Stimulated activated CD4-positive, alpha-beta T cell treated with anti-CD3 and anti-CD28 coated beads, Interleukin-1b, Interleukin-23, amount 100 ng/mL, for 4 hours (primary cell): ENCODE measurements at places on chromosomes 6 and 20.

DNA sequence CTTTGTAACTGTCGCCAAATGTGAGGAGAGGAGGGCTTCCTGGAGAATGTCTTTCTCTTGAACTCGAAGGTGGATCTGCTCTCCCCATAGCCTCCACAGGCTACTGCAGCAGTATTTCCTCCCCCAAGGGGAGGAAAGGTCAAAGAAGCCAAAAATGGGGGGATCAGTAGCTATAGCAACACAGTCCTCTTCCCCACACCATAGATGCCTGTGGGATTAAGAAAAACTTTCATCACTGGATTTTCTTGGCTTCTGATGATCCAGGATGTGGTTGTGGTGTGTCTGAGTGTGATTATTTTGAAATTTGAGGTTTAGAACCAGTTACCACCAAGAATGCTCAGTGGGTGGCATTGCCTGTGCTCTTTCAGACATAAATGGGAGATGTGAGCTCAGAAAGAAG is 140.1 kb upstream of the SPACA1 start:
- no peak for DNase-seq

GRCh38 chr6:169793408-169793807 is 42.0 kb downstream of the ERMARD start:
- DNase-seq, result no peak

DNA sequence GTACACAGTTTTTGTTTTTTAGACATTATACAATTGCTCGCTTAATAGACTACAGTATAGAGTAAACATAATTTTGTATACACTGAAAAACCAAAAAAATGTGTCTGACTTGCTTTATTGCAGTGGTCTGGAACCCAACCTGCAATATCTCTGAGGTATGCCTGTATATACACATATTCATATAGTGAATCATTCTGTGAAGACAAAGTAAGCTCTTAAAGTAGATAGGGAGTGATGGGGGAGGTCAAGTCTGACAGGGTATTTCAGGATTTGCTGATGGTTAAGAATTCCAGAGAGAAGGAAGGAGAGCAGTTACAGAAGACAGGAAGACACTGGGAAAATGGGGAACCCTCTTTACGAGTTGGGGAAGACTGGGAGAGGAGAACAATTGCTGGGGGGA is 417.9 kb downstream of the CD109 start:
- DNase-seq, result no peak

GRCh38 chr6:109262261-109262660 is 120.0 kb downstream of the CD164 start:
- no peak for DNase-seq

DNA sequence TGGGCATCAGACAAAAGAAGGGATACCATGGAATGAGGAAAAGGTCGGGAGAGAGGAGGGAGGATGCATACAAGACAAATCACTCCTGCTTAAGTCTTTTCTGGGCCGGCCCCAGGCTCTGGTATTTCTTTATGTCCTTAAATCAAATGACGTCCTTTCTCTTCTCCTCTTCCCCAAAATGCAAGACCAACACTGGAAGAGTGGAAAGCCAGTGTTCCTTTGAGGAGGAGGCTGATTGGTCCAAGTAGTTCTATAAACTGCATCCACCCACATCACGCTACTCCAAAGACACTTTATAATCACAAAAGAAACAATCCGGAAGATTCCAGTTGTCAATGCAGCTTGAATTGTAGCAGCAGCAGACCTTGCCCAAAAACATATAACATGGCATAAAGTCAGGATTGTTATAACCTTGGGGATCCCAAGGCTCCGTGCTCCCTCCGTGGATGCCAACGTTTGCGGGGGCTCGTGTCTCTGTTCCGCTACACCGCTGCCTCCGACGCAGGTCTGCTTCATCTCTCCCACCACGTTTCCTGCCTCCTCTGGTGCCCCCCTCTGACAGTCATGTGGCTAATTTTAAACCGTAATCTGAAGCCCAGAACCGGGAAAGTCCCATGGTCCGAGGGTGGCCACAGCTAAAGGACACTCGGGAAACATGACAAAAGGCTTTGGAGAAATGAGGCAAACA is 47.1 kb downstream of the MCUR1 start:
- DNase-seq, result peak; percentile 28

- no peak for DNase-seq
Measured at GRCh38 chr20:13821876-13822275, 37.0 kb downstream of the NDUFAF5 start.

GRCh38 chr6:28897369-28897745 is 26.4 kb downstream of the TRIM27 start:
- no peak for DNase-seq

GRCh38 chr6:124433387-124434160 is 528.7 kb upstream of the RNF217 start:
- DNase-seq, result no peak

DNA sequence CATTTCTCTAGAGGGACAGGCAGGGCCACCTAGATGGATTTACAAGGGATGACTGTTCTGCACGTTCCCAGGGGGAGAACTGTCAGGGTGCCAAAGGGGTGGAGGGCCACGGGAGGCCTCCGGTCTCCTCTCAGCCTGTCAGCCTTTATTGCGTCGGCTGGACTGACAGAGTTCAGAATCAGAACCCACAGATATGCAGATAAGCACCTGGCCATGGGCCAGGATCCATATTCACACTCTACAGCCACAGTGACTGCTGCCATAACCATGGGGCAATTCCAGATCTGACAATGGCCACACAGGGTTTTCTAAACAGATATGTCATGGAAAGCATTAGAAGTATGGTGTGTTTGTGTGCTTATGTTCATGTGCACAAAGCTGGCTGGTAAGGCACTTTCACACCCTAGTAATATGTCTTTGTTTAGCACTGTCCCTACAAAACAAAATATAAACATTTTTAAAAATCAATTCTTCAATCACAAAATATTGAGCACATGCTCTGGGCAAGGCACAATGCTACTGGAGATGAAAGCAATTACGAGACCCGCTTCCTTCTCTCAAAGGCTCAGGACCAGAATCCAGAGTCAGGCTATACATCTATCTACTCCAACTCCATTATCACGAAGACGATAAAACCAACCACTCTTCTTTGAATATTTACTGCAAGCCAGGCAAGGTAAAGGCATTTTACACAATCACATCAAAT is 29.1 kb downstream of the TRAM2 start:
- DNase-seq, result no peak

- no peak for DNase-seq
Measured at GRCh38 chr6:12849809-12850198, 133.2 kb downstream of the PHACTR1 start.

DNA sequence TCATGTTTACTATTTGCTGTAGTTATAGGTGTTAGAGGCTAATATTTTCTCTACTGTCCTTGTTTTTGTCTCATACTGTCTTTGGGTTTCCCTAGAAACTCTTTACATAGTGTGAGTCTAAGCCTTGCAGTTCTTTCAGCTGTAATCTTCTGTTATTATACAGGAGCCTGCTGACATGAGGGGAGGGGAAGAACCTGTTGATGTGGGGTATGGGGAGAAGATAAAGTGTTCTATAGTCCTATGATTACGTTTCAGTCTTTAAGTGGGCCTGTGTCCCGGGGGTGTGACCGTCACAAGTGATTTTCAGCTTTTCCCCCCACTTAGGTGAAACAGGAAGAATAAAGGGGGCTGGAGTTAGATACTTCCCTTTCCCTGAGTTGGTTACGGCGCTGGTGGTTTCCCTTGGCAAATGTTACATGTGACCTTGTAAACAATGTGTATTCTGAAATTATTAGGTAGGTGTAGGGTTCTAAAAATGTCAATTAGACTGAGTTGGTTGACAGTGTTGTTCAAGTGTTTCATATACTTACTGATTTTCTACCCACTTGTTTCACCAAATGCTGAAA is 41.3 kb downstream of the REV3L start:
- DNase-seq, result no peak

DNA sequence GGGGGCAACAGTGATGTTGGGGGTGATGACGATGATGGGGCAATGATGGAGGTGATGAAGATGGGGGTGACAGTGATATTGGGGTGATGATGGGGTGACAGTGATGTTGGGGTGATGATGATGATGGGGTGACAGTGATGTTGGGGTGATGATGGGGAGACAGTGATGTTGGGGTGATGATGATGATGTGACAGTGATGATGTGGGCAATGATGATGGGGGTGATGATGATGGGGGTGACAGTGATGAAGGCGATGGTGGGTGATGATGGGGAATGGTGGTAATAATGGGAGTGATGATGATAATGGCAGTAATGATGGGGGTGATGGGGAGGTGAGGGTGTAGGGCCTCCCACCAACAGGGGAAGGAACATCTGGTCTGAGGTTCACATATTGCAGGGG is 150.6 kb downstream of the ERMARD start:
- DNase-seq, result no peak

GRCh38 chr6:43472515-43472914 is 4.9 kb upstream of the TJAP1 start:
- no peak for DNase-seq

- no peak for DNase-seq
Measured at GRCh38 chr6:113401231-113401630, 455.9 kb upstream of the MARCKS start.

DNA sequence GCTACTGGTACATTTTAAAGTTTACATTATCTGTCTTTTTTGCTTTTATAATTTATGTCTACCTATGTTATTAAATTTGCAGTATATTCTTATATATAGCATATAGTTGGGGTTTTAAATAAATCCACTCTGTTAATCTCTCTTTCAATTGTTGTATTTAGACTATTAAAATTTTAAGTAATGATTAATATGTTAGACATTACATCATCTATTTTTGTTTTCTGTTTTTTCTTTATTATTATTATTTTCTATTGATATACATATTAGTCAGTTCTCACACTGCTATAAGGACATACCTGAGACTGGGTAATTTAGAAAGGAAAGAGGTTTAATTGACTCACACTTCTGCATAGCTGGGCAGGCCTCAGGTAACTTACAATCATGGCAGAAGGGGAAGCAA is 1338.2 kb upstream of the GJE1 start:
- no peak for DNase-seq

DNA sequence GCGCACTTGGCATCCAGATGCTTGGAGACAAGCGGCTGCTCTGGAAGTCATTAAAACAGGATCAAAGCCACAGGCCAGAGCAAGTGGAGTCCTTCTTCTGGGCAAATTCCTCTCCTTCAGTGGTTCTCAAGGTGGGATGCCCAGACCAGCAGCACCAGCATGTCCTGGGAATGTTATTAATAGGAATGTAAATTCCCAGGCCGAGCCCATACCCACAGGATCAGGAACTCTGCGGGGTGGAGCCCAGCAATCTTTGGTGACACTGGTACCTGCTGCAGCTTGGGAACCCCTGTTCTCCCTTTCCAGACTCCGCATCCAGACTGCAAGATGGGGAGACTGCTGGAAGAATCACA is 44.6 kb downstream of the CPNE5 start:
- no peak for DNase-seq

DNA sequence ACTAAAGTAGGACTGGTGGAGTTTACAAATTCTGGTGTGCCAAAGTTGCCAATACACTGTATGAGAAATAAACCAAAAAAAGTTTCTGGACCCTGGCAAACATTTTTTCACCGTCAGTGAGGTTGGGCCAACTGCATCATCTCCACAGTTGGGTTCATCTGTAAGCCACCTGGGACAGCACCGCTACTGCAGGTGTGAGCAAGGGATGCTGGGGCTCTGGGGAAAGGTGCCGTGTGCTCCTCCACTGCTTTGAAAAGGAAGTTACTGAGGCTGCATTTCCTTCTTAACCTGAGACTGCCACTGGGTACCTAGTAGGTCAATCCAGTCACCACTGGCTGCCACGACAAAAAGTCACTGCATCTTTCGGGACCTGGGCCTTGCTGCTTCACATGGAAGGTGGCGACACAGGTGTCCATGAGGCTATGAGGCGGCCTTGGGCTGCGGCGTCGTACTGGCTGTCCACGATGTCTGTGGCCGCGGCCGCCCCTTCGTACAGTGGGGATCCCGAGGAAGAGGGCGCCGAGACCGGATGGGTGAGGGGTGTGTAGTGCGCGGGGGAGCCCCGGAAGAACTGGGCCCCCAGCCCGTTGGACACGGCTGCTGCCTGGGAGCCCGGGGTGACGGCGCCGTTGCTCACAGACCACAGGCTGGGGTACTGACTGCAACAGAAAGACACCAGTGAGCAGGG is 9.6 kb downstream of the TBXT start:
- no peak for DNase-seq

DNA sequence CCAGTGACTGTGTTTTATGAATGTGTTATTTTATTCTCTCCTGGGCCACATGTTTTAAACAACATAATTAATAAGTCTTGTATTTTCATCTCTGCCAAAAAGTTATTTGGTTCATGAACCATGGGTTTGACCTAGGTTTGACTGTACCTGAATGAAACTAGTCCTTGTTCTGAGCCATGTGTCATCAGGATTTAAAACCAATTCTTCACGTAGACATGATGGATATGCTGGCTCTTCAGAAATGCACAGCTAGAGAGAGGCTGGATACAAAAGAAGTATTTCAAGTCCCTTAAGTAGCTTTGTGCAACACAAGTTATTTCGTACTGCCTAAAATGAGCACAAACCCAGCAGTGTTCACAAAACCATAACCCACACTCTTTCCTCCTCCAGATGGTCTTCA is 116.1 kb downstream of the IBTK start:
- no peak for DNase-seq

GRCh38 chr6:66814156-66814555 is 1107.1 kb upstream of the EYS start:
- DNase-seq, result no peak

- no peak for DNase-seq
Measured at GRCh38 chr6:43776799-43777776, 7.1 kb downstream of the VEGFA start.

GRCh38 chr6:93799226-93799625 is 379.9 kb upstream of the EPHA7 start:
- no peak for DNase-seq

GRCh38 chr6:132482581-132482980 is 30.3 kb downstream of the STX7 start:
- DNase-seq, result no peak

DNA sequence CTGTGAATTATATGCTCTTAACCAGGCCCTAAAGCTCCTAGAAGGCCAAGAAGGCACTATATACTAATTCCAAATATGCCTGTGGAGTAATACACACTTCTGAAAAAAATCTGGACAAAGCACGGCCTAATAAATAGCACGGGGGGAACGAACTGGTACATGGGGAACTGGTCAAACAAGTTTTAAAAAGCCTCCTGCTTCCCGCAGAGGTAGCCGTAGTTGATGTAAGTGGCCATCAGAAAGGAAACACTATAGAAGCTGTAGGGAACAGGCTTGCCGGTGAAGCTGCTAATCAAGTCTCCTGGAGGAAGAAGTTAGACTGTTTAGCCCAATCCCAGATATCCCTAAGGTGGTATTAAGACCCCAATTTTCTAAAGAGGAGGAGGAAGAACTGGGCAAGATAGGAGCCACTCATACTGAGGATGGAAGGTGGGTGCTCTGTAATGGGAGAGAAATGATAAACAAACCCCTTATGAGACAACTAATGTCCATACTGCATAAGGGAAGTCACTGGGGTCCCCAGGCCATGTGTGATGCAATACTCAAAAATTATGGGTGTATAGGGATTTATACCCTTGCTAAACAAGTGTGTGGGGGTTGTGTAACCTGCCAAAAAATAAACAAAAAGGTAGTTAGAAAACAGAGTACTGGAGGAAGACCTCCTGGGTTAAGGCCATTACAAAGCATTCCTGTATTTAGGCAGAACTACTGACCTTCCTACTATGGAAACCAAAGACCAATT is 27.1 kb upstream of the ZNF318 start:
- DNase-seq, result no peak
